ENCODE measurements at places on chromosomes 3 and 15.
A peak's percentile ranks its signal among the peaks of the same experiment; 100 is the strongest.

DNA sequence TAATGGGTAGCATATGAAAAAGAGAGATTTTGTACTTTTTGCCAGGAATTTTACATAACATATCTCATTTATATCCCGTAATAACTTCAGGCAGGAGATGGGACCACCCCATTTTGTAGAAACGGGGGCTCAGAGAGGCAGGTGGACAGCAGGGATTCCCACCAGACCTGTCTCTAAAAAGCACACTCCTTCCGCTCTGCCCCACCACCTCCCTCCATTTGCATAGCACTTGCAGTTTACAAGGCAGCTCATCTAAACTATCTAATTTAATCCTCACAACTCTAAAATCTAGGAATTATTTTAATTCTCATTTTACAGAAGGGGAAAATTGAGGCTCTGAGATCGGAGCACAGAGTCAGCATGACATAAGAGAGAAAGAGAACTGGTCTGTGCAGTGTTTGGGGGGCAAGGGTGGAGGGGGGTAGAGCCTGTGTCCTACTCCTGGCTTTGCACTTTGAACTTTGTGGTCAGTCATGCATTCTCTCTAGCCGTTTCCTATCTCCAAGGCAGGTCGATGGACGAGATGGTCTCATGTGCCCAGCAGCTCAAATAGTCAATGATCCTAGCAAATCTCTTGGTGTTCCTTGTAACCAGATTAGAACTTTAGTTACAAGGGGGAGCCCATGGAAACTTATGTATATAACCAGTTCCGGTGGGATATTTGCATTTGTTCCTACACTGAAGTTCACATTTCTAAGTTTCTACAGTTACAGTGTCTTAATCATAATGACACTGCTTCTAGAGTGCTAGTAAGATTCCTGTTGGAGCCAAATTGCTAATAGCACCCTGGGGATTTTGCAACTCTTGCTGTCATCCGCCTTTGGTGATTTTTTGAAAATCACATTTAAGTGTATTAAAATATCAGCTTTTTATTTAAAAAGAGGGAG lies 18.6 kb downstream of the CRYGS start:
- no peak for DNase-seq

- DNase-seq, result peak; percentile 72
Measured at GRCh38 chr15:50137330-50137761, 18.3 kb upstream of the ATP8B4 start.

GRCh38 chr3:25945836-25946235 lies 155.9 kb downstream of the OXSM start:
- DNase-seq, result no peak

- peak; percentile 55 for DNase-seq
Measured at GRCh38 chr3:8621872-8622271, 22.7 kb downstream of the SSUH2 start.

DNA sequence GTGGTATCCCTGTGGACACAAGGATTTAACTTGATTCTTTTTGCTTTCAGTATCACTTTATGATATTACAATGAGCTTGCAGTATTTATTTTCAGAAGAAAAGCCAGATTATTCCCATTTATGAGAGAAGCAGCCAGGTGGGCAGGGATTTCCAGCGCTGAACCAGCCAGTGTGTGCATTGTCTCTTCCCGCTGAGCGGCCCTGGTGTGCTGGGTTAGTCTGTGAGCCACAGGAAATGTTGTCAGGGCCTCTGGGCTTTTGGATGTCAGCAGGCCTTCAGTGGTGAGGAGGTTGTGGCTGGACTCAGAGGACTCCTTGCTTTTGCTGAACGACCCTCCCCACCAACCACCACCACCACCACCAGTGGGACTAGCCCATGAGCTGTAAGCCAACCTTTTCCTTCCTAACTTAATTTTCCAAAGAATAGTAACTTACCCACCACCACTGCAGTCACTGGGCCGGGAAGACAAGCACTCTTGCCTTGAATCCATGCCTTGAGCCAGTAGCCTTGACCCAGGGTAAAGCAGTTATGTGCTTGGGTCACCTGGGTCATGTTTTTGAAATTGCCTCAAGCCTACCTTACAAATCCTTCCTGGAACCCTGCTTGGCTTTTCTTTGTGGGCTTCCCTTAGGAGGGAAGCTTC lies 33.1 kb downstream of the FLNB start:
- peak; percentile 35 for DNase-seq

DNA sequence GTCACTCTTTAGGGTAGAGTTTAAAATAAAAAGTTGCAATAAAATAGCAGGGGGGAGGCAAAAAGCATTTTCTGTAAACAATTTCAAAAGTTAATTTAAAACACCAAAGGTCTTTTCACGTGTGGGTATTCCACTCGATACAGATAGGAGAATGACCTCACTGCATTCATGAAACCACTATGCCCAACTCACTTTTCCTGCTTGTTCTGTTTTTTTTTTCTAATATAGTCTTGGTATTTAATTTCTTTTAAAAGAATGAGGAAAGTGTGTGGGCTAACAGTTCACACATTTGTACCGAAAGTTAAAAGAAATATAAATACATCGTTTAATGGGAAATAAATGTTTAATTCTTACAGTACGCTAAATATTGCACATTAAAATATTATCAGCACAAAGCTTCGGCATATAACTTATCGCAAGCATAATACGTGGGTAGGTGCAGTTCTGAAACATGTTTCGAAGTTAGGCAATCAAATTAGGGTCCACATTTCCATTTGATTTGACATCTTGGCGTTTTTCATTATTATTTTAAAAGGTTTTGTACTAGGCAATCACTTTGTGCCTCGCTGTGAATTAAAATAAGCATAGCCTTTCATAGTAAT lies 41.4 kb downstream of the VGLL4 start:
- DNase-seq, result no peak

DNA sequence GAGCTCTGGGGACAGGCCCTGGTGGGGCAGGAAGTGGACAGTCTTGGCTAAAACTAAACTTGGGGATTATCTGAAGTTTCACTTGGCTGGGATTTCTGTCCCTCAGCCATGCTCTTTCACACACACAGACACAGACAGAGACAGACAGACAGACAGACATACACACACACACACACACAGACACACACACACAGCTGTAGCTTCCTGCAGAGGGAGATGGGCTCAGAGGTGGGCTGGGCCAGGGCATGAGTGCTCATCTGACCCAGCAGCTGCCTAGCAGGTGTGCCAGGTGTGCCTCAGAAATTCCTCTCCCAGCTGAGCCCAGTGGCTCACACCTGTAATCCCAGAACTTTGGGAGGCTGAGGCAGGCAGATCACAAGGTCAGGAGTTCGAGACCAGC lies 3.3 kb downstream of the RHOV start:
- no peak for DNase-seq

- DNase-seq, result no peak
Measured at GRCh38 chr3:12232785-12233300, 56.0 kb upstream of the PPARG start.

GRCh38 chr15:66403323-66403722 lies 16.6 kb downstream of the MAP2K1 start:
- DNase-seq, result no peak

DNA sequence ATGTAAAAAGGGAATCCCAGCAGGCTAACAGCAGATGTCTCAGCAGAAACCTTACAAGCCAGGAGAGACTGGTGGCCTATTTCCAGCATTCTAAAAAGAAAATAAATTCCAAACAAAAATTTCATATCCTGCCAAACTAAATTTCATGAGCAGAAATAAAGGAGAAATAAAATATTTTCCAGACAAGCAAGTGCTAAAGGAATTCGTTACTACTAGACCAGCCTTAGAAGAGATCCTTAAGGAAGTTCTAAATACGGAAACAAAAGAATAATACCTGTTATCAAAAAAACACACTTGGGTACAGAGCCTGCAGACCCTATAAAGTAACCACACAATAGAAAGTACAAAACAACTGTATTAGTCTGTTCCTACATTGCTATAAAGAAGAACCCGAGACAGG lies 41.4 kb downstream of the HDGFL3 start:
- no peak for DNase-seq

DNA sequence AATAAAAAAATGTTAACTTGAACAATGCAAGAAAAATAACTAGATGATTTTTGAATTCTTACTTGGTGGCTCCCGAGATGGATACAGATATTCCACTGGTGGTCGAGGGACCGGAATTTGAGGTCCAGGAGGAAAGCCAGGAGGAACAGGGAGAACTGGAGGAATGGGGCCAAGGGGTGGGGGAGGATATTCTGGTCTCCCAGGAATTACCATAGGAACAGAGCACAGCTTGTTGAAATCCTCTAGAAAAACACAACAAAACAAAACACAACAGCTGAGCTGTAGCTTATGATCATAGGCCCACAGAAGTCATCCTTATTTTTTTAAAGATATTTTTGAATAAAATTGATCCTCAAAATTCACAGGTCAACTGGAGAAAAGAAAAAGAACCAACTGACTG lies 129.4 kb downstream of the FBN1 start:
- DNase-seq, result no peak

- DNase-seq, result no peak
Measured at GRCh38 chr3:183533412-183534132, 21.9 kb downstream of the KLHL6 start.

DNA sequence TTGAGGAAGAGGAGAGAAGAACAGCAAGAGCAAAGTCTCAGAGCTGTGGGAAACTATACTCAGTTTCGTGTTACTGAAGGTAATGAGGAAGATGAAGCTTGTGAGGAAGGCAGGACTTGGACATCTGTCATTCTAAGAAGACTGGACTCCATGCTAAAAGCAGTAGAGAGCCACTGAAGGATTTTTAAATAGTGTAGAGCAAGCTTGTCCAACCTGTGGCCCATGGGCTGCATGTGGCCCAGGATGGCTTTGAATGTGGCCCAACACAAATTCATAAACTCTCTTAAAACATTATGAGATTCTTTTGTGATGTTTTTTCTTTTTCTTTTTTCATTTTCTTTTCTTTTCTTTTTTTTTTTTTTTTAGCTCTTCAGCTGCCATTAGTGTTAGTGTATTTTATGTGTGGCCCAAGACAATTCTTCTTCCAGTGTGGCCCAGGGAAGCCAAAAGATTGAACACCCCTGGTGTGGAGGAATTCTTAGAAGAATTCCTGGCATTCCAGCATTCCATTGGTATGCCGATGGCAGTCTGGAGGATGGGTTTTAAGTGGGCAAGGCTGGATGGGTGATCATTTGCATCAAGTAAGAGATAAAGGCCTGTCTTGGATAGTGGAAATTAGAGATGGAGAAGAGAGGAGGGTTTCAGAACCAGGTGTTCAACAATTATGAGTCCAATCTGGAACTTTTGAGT lies 6.9 kb upstream of the NFKBIZ start:
- no peak for DNase-seq

- DNase-seq, result no peak
Measured at GRCh38 chr15:29550834-29551465, 271.3 kb downstream of the TJP1 start.

GRCh38 chr15:96500508-96500907 lies 170.0 kb downstream of the NR2F2 start:
- DNase-seq, result no peak

GRCh38 chr3:99928771-99929744 lies 111.4 kb downstream of the CMSS1 start:
- no peak for DNase-seq

- no peak for DNase-seq
Measured at GRCh38 chr15:65769482-65769881, 22.6 kb downstream of the DENND4A start.

GRCh38 chr15:45441686-45442085 lies 63.3 kb upstream of the GATM start:
- DNase-seq, result no peak

DNA sequence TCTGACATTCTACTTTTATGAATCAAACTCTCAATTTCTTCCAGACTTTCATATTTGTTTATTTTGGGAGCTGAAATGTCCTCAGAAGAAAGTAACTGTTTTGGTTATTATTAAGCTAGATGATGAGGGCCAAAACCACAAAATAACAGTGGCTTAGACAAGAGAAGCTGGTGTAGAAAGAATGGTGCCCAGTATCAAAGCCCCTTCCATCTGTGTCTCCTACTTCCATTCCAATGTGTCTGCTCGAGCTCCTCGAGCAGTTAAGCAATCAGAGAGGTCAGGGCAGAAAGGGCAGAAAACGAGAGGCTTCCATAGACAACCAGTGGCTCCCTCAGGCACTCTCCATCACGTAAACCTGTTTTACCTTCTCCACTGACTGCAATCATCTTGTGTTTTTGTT lies 59.7 kb upstream of the MAGI1 start:
- peak; percentile 44 for DNase-seq

DNA sequence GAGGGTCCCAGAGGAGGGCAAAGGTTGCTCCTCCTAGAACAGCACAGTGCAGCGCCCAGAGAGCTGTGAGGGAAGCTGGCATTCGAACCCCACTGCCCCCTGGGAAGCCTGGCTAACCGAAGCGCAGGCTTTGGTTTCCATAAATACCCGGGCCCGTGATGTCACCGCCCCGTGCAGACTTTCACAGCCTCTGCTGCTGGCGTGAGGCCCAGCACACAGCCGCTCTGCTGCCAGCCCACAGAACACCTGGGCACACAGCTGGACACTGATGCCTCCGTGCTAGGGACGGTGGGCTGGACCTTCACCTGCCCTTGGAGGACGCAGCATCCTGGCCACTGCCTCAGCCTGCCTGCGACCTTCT lies 1.0 kb downstream of the IQSEC1 start:
- DNase-seq, result no peak

DNA sequence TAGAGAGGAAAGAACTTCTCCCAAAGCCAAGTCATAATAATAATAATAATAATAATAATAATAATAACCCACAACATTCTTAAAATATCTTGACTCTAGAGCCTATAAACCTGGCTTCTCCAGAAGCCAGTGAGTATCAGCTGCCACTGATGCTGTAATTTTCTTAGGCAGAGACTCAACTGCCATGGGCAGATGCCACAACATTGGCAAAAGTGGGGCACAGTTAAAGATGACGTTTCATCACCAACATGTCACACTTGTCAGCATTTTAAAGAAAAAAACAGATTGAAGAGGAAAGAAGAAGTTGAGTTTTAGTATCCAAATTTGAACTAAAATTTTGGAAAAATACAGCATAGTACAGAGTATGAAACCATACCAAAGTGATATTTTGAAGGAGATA lies 265.0 kb downstream of the ZMAT3 start:
- DNase-seq, result no peak

DNA sequence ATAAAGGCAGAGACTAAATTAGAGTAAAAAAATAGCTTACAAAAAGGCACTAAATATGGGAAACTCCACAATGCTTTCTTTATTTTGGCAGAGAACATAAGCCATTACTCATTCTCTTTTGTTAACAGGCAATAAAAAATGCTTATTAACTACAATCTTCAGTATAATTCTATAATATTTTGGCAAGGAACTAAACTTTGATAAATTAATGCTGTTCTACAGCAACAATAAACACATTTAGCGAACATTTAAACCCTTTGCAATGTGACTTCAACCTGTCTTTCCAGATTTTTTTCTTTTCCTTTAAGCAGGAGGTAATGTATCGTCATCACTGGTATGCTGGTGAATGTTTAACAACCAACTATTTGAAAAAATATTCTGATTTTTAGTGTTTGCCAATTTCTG lies 42.2 kb upstream of the POU1F1 start:
- DNase-seq, result peak; percentile 33

DNA sequence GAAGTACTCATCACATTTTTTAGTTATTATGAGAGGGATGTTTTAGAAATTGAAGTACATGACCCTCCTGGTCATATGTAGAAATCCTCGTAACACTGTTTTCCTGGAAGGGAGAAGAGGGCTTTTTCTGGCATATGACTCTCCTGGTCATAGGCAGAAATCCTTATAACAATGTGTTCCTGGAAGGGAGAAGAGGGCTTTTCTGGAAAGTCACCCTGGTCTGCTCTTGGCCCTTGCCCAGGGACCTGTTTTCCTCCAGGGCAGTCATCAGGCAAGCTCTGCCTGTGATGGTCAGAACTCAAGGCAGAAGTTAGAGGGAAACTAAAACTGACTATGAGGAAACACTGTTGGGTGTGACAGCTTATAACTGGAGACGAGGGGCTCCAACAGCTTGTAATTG lies 27.7 kb downstream of the LAMP3 start:
- DNase-seq, result no peak

Data from astrocyte of the cerebellum (primary cell).